ENCODE measurements at places on chromosomes 11 and 22. TPM values are rescaled to one million over a fixed set of nuclear protein-coding genes. Genes with fewer than 3 reads are reported as not detected.

DNA sequence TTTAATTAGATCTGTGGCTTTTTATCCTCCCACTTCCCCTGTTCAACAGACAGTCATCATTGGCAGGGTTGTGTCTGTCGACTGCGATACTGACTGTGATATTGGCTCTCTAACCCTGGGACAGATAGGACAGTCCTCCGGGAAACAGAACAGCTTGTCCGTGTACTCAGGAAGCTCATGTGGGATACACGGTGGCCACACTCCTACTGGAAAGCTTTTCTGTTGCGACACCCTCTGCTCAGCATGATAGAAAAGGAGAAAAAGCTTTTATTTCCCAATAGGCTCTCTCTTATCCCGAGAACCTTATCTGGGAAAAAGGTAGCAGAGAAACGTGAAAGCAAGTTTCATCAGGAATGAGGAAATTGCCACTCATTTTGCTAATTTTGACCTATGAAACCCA, 60.4 kb upstream of the HSPA8 start:
- DNase-seq = peak; percentile 70

DNA sequence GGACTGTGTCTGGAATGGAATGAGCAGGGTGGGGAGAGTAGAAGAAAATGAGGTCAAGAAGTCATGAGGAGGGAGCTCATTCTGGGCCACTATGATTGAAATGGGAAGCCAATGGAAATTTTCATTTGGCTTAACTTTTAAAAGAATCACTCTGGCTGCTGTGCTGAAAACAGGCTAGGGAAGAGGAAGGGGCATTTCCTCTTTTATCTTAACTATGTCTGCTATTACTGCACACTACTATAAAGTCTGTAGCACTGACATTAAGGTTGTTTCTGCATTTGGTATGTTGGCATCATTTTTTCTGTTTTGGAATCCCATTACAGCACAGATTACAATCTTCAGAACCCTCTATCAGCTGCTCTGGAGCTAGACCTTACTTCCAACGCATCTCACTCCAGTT, 8.2 kb downstream of the PATL1 start:
- no peak for DNase-seq

GRCh38 chr11:82718307-82718706, 15.4 kb downstream of the FAM181B start:
- DNase-seq = peak; percentile 49

- DNase-seq = no peak
These were observed 963.1 kb upstream of the FAT3 start for GRCh38 chr11:91261513-91261912.

GRCh38 chr11:1690167-1691025, 6.6 kb upstream of the KRTAP5-6 start:
- DNase-seq = no peak

HBE1 gene
- 4.6 TPM for total RNA-seq

WNT11 gene
- total RNA-seq = 17.4 TPM

GRCh38 chr11:34941688-34942087, 25.3 kb downstream of the PDHX start:
- no peak for DNase-seq

METTL15 gene
- total RNA-seq = 14.0 TPM

DNA sequence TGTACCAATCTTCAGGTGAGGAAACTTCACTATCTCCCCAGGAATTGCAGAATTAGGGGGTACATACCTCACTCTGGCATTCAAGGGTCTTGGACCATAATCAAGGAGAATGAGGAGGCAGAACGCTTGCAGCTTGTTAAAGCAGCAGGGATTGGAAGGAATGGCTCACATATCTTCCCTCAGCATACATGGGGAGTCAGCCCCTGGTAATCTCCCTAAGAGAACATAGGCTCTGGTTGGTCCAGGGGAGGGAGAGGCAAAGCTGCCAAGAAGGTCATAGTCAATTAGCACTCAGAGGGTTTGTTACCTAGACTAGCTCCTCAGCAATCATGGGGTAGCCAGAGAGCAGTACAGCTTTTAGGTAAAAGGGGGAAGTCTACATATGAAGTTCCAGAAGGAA, 256.8 kb downstream of the INSC start:
- no peak for DNase-seq

DNA sequence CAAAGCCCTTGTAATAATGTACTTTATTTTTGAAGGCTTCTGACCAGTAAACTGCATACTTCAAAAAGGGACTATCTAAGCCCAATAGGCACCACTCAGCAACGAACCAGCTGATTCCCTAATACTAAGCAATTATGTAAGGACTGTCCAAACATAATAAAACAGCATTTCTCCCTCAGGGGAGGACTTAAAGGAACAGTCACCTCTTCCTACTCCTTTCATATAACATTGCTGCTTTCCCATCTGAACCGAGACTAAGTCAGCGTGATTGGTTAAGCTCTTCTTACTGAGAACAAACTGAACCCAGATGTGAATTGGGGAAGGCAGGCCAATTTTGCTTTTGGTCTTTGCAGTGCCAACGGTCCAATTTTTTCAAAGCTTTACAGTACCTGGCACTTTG, 420.0 kb downstream of the METTL15 start:
- peak; percentile 31 for DNase-seq

DNA sequence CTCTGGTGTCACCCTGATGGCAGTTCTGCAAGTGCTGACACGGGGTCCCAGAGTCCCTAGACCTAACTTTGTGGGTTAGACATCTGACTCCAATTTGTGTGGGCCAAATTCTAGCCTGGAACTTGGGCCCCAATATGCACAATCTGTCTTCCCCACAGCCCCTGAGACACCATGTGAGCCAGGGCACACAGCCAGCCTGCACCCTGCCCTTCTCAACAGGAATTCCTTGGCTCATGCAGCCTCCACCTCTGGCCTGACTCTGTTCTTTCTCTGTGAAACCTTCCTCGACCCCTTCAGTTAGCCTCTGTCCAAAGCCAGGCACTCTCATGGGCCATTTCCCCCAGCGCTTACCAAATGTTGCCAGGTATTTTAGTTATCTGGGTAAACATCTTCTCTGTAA, 59.1 kb upstream of the POU2AF1 start:
- no peak for DNase-seq

GRCh38 chr11:109970516-109971183, 122.5 kb upstream of the ZC3H12C start:
- no peak for DNase-seq

DNA sequence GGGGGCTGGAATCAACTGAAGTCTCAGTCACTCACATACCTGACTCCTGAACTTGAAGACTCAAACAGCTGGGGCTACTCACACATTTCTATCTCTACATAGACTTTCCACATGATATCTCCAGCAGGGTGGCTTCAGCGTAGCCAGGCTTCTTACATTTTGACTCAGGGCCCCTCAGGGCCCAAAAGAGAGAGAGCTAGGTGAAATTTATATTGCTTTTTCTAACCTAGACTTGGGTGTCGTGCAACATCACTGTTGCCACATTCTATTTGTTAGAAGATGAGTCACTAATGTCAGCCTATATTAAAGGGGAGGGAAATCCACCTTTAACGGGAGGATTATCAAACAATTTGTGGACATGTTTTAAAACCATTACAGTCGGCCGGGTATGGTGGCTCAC, 71.9 kb upstream of the RRM1 start:
- no peak for DNase-seq

GRCh38 chr22:30969532-30970355, 679 bp downstream of the TUG1 start:
- peak; percentile 35 for DNase-seq

CABP4 gene
- not detected for total RNA-seq

OR8A1 gene
- total RNA-seq = not detected

- peak; percentile 58 for DNase-seq
These were observed 43.2 kb downstream of the NEU3 start for GRCh38 chr11:75031771-75032549.

DNA sequence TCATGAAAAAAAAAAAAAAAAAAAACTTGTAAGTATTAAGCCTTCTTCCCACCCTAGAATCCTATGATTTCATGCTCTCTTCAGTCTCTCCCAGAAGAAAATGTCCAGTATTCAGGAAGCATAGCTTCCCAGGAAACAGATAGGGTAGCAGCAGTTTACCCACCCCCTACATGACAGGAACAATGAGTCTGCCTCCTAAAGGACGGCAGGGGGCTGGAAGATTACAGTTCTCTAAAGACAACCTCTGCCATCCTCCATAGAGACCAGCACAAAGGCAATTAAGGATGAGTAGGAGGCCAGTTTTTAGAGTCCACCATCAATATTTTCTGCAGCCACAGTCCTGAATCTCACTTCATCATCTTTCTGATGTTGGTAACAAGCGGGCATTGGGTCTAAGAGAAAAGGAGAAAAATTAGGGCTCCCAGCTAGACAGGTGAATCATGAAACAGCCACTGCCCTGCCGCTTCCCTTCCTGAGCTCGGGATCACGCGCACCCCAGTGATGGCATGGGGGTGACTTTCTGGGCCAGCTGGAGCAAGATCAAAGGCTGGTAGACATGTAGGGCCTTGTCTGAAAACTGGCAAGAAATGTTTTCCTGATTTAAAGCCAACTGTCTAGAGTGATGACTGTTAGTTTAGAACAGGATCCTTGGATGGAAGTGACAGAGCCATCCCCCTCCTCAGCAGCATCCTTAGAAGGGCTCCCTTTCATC, 322.8 kb downstream of the LARGE1 start:
- DNase-seq = no peak

C22orf15 gene
- total RNA-seq = not detected

STK33 gene
- total RNA-seq = 0.48 TPM

GRCh38 chr22:39454385-39454871, 2.4 kb upstream of the MGAT3 start:
- DNase-seq = no peak

GRCh38 chr11:117909611-117910382, 19.4 kb downstream of the TMPRSS13 start:
- no peak for DNase-seq

DNA sequence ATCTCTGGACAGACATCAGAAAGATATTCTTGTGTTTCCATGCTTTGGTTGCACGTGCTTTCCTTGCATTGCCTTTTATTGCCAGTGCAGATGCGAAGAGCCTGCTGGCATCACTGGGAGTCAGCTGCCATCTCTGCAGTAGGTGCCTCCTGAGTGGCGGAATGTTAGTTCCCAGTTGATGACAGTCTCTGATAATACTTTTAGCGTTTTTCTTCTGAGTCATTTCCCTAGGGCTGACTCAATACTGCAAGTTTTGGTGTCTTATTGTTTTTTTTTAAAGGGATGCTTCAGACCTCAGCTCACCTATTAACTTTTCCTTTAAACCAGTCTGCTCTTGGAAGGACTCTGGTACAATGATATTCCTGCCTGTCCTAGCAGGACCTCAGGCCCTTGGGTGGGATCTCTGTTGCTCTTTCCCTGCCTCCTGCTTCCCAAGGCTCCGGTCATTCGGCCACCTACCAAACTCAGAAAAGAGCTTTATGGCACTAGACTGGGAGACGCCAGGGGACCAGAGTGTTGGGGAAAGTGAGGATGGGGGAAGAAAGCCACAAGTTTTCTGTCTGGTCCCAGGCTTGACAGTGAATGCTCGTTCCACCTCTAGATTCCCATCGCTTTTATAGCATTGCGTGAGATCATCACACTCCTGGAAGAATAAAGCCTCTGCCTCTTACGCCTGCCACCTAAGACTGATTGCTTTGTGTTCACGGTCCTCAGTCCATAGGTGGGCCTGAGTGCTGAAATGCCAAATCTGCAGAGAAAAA, 308.7 kb downstream of the DDX10 start:
- peak; percentile 94 for DNase-seq

- peak; percentile 32 for DNase-seq
These were observed 700 bp downstream of the TTC17 start for GRCh38 chr11:43359422-43359818.

SLC6A5 gene
- total RNA-seq = not detected

MFRP gene
- not detected for total RNA-seq

OR51A4 gene
- total RNA-seq = not detected

HEPHL1 gene
- total RNA-seq = 0.10 TPM

UBE4A gene
- total RNA-seq = 60.2 TPM

DNA sequence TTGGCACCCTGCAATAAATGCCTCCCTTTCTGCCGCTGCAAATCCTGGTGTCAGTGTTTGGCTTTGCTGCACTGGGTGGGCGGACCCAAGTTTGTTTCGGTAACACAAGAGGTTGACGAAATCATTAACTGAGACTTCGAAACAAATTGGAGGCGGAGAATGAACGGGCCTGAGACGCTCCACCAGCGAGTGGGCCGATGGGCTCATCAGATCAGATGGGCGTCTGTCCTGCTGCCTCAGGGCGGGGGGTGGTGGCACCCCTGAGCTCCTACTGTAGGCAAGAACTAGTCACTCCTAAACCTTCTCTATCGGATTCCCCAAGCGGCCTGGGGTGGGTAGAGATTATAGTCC, 918 bp upstream of the CAPN5 start:
- DNase-seq = peak; percentile 53

OR4D10 gene
- total RNA-seq = not detected

DNA sequence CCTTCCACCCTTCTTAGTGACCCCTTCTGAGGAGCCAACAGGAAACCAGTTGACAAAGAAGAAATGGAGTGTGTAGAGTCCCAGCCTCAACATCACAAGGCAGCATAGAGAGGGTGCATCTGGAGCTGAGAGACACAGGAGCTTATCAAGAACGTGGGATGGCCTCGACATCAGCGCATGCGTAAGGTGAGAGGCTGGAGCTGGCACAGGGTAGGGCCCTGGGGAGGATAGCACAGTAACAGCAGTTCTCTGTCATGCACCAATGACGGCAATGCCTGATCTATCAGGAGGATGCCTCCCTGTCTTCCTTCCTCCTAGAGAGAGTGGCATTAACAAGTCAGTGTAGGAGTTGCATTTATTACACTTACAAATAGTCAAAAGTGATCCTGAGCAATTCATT, 426.1 kb downstream of the NTM start:
- no peak for DNase-seq

DNA sequence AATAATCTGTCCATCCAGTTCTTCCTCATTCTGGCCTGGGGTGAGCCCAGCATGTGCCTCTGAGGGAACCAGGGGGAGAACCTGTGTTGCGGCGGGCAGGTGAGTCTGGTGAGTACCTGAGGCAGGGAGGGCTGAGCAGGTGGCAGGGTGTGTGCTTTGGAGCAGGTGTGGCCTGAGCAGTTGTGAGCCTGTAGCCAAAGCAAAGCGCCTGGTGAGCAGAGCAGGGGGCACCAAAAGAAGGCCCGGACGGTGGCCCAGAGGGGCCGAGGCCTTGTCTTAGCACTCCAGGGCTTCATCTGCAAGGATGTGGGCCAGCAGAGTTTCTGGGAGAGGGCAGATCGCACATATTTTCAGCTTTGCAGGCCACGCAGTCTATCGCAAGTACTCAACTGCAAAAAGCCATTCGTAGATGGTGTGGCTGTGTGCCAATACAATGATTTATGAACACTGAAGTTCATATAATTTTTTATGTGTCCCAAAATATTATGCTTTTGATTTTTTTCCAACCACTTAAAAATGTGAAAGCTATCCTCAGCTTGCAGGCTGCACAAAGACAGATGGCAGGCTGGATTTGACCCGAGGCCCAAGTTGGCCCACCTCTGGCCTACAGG, 8.7 kb downstream of the GLB1L2 start:
- no peak for DNase-seq

DNA sequence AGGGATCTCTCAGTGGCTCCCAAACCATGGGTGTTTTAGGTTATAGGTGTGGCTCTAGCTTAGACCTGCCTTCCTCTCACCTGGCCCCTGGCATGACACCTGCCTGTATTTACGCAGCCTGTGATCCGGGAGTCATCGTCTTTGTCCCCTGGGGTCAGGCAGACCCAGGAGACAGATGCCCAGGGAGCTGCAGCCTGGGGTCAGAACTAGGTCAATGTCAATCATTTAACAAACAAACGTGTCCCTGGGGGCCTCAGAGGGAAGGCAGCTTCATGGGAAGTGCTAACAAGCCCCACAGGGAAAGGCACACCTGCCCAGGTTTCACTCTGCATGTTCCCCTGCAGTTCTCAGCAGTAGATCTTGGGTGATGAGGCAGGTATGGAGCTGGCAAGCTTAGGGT, 12.0 kb downstream of the BACE1-AS start:
- DNase-seq = no peak

NOX4 gene
- 0.24 TPM for total RNA-seq

KRTAP5-1 gene
- total RNA-seq = not detected

CD3E gene
- not detected for total RNA-seq

HIRA gene
- total RNA-seq = 11.1 TPM
